A549 treated with AZD2906 at 1 μM for 4 hours (cell line): ENCODE measurements at places on chromosomes 7 and 10. TPM values are rescaled to one million over a fixed set of nuclear protein-coding genes. Genes with fewer than 3 reads are reported as not detected.

The SKAP2 gene
- 13.4 to 17.0 TPM (median 14.9 TPM) in 5 replicates for total RNA-seq

The MUC3A gene
- total RNA-seq, result 15.2 to 23.8 TPM (median 22.2 TPM) in 5 replicates

The TLX1 gene
- total RNA-seq, result not detected in 5 replicates

The NUDT13 gene
- total RNA-seq, result 2.6 to 3.0 TPM (median 2.9 TPM) in 5 replicates

The LRIT1 gene
- total RNA-seq, result not detected in 5 replicates

The TFR2 gene
- total RNA-seq, result 2.1 to 2.8 TPM (median 2.5 TPM) in 5 replicates

The ASB13 gene
- 22.3 to 25.9 TPM (median 24.1 TPM) in 5 replicates for total RNA-seq

The GLI3 gene
- total RNA-seq, result 0.08 to 0.30 TPM (median 0.23 TPM) in 5 replicates

The TMEM236 gene
- total RNA-seq, result 0.03 to 0.07 TPM (median 0.05 TPM) in 5 replicates

The NXPH1 gene
- not detected in 5 replicates for total RNA-seq

The SORBS1 gene
- 0.45 to 0.68 TPM (median 0.49 TPM) in 5 replicates for total RNA-seq

The GPNMB gene
- 2.2 to 3.5 TPM (median 3.1 TPM) in 5 replicates for total RNA-seq

The SPDYE8 gene
- total RNA-seq, result not detected in 5 replicates

The TPK1 gene
- 2.1 to 3.4 TPM (median 3.1 TPM) in 5 replicates for total RNA-seq

The GNAT3 gene
- total RNA-seq, result not detected in 5 replicates

The GIMAP4 gene
- total RNA-seq, result not detected in 5 replicates

The MSANTD7 gene
- 10.2 to 12.5 TPM (median 10.3 TPM) in 5 replicates for total RNA-seq

The FOXP2 gene
- not detected in 5 replicates for total RNA-seq
